Omental fat pad (tissue), 4 donors: ENCODE measurements at places on chromosomes 7 and 10.

GRCh38 chr10:123154711-123155505 lies 706 bp downstream of the BUB3 start:
- no peak for DNase-seq

- DNase-seq, result no peak
Observed at GRCh38 chr7:156751319-156751718, 110.7 kb downstream of the RNF32 start.

- no peak for DNase-seq
Observed at GRCh38 chr7:110987127-110987693, 103.7 kb upstream of the LRRN3 start.

DNA sequence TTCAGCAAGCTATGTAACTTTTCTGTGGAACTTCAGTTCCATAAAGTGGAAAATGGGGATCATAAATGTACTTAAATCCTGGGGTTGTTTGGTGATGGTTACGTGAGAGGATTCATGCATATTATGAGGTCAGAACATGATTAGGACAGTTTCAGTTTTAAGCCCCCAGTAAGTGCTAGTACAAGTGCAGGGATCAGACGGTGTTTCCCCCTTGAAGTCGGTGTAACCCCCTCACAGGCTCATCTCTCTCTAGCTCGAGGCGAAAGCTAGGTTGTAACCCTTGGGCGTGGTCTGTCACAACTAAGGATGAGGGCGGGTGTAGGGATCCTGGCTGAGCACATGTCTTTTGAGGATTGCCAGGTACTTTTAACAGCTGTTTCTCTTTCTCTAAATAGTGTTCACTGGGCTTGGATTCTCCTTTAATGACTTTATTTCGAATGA lies 84.7 kb downstream of the SPAG6 start:
- no peak for DNase-seq

- no peak for DNase-seq
Observed at GRCh38 chr10:10758306-10758705, 259.4 kb upstream of the CELF2 start.

- no peak for DNase-seq
Observed at GRCh38 chr10:125084614-125085257, 75.6 kb downstream of the CTBP2 start.

DNA sequence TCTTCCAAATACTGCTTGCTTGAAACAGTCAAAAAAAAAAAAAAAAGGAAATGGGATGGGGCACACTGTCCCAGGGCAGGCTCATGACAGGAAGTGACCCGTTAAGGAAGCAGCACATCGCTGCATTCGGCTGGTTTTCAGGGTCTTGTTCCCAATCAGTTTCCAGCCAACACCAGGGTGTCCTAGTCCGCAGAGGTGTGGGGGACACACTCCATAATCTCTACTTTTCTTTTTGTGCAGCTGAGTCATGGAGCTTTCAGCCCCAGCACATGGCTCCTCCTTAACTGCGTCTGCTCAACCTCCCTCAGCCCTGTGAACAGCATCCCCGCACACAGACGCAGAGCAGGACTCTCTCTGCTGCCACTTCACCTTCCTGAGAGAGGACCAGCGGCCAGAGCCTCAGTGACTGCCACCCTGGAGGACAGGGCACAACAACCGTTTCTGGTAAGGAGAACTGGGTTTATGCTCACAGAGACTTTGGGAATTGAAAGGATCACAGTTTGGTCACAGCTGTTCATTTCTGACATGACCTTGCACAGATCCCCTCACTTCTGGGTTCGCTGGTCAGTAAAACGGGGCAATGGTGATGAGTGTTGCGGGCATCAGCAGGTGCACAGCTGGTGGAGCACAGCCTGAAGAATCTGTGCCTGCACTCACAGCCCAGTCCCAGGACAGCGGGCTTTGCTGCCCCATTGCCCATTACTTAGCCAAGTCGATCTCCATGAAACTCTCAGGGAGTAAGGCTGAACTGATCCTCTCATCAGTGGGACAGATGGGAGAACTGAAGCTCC lies at the start of gene GIMAP5:
TSS of gene GIMAP5 (plus strand) at position 154 of the 791 bp plus-strand sequence. CDS start 3,467 bp downstream, outside the sequence.
- DNase-seq, result no peak

GRCh38 chr7:1899951-1900762 lies 230.1 kb downstream of the ELFN1 start:
- DNase-seq, result no peak

DNA sequence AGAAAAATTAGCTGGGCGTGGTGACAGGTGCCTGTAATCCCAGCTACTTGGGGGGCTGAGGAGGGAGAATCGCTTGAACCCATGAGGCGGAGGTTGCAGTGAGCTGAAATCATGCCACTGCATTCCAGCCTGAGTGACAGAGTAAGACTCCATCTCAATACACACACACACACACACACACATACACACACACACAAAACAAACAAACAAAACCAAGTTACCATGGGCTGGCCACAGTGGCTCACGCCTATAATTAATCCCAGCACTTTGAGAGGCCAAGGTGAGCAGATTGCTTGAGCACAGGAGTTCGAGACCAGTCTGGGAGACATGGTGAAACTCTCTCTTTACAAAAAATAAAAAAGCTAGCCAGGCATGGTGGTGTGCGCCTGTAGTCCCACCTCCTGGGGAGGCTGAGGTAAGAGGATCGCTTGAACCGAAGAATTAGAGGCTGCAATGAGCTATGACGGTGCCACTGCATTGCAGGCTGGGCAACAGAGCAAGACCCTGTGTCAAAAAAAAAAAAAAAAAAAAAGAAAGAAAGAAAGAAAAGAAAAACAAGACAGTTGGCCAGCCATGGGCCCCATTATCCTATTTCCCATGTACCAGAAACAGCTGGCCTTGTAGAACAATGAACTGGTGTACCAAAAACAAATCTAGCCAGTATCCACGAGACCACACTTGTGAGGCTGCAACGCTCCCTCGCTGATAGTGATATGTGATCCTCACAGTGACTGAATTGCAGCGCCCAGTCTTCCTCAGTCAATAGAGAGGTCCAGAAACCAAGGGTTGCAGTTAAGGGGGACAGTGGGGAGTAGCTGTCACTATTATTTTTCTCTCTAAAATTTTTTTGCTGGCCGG lies 6.6 kb upstream of the AGFG2 start:
- no peak for DNase-seq

- no peak for DNase-seq
Observed at GRCh38 chr7:84823530-84823929, 363.3 kb downstream of the SEMA3D start.
